EH (cell line): ENCODE measurements at places on chromosomes 2 and 18.
A peak's percentile ranks its signal among the peaks of the same experiment; 100 is the strongest.

DNA sequence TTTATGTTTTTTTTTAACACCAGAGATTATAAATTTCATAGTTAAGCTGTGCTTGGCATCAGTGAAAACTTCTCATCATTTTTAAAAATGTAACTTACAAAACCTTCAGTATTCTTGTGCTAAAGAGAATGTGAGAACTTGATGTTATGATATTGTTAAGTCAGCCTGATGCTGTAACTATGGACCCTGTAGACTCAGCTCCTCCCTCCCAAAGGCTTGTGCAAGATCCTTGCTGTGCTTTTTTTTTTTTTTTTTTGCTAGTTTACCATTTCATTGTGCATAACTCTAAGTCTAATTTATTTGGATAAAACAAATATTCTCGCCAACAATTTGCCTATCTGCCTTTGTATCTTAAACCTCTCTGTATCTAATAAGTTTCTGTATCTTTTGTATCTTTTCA, 12.9 kb upstream of the TFPI start:
- DNase-seq: peak; percentile 49

- no peak for DNase-seq
Measured at GRCh38 chr2:238434846-238435751, 8.4 kb downstream of the ASB1 start.

DNA sequence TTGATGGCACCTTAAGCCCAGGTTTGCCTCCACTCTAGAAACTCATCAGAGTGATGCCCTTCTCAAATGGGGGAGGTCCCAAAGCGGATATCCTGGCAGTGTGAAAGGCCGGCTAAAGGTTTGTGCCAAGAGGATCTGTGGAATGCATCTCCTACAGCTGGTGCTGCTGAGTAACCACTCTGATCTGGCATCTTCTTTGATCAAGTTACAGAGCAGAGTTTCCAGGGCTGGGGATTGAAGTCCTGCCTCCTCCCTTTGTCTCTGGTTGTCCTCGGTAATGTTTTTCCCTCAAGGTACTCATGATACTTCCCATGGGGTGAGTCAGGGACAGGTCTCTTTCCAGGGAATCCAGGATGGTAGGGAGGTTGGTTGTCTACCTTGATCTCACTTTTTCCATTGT, 24.6 kb downstream of the PRKRA start:
- no peak for DNase-seq

- DNase-seq: peak; percentile 91
Measured at GRCh38 chr2:145108361-145108778, 588.5 kb upstream of the ZEB2 start.

DNA sequence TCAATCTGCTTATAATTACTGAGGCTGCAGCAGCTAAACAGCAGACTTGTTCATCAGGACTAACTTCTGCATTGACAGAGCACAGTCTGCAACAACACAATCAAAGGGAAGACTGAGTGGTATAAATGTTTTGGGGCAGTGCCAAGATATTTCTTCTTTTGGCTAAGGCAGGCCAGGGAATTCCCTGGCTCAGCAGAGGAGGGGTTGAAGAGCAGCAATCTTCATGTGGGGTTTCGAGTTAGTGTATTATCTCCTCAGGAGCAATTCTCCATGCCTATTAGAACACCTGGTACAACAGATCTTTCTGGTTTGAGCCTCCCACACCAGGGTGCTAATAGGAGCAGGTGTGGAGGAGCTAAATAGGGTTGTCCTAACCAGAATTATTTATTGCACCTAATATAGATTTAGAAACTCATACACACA, 103.0 kb upstream of the STK17B start:
- peak; percentile 68 for DNase-seq

DNA sequence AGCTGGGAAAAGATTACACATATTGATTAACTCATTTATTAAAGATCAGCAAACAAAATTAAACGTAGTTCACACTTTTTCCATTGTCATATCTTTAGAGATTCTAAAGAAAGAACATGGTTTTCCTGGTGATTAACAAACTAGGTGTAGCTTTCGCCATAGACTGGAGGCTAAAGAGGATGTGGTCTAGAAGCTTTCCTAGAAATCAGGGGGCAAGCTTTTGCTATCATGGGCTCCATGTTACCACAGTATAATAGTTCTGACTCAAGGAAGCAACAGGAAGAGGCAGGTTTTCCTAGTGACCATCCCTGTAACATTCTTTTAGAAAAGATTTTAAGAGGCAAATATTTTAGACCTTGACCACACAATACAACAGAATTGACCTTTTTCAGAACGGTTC, 232.7 kb downstream of the METTL4 start:
- no peak for DNase-seq

DNA sequence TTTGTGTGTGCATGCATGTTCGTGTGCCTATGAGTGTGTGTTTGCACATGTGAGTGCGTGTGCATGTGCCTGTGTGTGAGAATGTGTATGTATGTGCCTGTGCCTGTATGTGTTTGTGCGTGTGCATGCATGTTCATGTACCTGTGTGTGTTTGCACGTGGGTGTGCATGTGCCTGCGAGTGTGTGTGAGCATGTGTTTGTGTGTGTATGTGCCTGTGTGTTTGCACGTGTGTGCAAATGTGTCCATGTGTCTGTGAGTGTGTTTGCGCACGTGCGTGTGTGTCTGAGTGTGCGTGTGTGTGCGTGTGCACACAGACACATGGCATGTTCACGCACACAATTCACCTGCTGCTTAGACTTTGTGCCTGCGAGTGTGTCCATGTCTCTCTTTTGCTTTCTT, 853.5 kb upstream of the SALL3 start:
- no peak for DNase-seq

- DNase-seq: no peak
Measured at GRCh38 chr2:11898576-11898975, 152.1 kb downstream of the LPIN1 start.

DNA sequence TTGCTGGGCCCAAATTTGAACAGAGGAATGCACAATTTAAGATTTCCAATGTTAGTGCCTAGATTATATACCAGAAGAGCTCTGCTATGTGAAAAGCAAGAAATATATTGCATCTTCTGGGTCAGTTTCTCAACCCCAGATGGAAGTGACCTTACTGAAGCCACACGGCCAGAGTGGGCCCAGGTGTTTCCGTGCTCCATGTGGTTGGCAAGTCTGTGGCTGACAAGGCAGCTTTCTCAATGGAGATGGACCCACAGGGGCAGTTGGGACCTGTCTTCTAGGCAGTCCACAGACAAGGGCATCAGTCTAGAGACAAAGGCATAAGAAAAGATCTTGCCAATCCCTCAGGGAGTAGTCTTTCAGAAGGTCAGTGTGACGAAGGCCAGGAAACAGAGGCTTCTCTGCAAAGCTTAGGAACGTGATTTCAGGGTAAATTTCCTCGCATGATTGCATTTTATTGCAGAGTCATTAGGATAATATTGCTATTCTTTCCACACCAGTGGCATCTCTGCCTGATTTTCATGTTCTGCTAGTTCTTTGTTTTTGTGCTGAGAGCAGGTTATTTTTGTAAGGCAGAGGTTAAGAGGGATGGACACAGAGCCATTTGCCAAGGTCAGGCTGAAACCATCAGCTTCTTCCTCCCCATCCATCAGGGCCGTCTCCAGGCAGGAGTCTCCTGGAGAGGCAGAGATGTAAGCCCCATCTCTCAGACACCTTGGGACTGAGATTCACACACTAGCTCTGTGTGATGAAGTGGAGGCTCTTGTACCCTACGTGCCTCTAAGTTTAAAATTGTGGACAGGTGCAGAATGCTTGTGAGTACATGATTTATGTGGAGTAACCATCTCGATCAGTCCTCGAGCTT, 202.1 kb downstream of the ANKRD30B start:
- no peak for DNase-seq

DNA sequence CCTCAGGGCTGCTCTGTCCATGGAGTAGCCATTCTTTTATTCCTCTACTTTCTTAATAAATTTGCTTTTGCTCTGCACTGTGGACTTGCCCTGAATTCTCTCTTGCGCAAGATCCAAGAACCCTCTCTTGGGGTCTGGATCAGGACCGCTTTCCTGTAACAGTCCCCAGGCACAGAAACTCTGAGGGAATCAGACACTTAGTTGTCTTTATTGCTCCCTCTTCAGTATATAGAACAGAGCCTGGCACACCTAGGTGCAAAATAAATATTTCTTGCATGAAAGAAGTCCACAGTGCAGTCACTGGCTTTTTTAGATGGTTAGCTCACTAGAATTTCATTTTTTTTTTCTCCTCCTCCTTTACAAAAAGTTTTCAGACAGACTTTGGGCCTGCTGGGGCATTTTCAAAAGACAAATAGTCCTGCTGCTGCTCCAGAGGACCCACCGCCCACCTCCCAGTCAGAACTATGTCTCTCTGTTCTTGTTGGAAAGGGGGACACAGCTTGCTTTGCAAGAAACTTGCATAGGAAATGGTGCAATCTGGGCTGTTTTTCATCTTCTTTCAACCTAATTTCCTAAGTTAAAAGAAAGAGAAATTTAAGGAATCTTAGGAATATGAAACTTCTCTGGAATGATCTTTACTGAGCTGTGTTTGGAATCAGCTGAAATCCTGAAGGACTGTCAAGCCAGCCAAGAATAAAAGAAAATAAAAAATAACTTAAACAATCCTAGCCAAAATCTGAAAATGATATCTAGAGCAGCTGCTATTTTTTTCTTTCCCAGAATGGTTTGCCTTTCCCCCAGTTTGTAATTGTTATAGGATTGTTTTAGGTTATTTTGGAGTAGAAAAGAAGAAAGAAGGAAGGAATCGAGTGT, 31.7 kb upstream of the MAP4K3 start:
- peak; percentile 68 for DNase-seq

DNA sequence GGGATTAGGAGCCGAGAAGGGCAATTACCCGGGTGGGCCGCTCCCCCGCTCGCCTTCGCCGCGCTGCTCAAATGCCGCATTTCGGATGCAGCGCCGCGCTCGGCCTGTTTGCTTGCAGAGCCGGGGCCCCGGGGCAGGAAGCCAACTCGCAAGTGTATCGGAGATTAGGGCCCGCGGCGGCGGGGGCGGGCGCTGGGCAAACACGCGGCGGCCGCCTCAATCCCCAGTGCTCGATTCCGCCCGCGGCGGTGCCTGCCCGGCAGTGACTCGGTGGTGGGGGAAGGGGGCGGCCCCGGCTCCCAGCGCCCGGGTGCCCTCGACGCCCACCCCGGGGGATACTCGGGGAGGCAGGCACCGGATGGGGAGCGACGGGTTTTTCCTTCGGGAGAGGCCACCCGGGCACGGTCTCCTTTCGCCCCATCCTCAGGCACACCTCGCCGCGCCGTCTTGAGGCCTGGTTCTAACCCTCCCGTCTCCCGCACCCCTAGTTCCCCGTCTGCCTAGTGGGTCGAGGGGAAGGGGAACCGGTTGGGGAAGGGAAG, 26.6 kb upstream of the NOTO start:
- DNase-seq: peak; percentile 73

GRCh38 chr2:203861197-203861596, 6.4 kb upstream of the CTLA4 start:
- DNase-seq: no peak

DNA sequence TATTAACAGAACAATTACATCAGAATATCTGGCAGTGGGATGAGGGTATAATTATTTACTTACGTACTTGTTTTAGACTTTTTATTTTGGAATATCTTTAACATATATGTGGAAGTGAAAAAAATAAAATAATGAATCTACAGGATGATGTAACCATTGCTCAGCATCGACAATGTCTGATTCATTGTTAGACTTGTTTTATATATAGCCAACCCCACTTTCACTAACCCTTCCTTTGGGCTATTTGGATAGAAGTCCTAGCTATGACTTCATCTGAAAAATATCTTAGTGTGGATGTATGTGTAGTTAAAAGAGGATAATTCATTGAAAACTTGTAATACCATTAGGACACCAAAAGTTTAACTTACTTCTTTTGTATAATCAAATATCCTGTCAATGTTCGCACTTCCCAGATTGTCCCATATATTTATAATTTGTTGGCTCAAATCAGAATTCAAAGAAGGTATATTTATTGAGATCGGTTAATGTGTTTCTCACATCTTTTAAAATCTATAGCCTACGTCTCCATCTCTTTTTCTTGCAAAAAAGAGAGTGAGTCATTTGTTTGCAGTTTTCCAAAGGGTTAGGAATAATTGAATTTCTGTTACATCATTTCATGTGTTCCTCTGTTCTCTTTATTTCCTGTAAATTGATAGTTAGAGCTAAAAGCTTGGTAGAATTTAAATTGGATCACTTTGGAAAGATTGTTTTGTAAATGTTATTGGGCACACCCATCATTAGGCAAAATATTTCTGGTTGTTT, 506.1 kb upstream of the FAM98A start:
- DNase-seq: peak; percentile 89

GRCh38 chr2:73386342-73386868, 769 bp downstream of the ALMS1 start:
- no peak for DNase-seq

GRCh38 chr2:227406177-227407031, 18.7 kb upstream of the SCYGR1 start:
- DNase-seq: peak; percentile 97

DNA sequence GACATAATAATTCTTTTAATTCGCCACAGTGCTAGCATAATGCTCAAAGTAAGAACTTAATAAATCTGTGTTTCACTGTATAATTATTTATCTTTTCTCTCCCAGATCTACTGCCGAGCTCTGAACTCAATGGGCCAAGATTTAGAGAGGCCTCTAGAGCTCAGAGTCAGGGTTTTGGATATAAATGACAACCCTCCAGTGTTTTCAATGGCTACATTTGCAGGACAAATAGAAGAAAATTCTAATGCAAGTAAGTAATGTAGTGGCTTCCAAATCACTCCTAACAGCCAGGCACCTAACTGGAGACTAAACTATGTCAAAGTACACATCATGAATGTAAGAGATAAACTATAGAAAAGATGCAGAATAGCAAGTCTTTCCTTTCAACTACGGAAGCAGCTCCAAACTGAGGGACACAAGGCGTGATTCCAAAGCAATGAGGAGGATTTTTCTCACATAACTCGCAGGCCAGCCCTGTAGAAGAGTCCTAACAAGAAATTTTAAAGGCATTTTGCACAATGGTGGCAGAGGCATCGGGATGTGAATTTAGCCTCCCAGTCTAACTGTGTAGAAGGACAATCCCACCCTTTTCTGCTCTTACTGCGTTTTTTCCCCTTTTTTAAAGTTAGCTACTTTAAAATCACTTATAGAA, 12.0 kb downstream of the DSG1 start:
- DNase-seq: no peak

GRCh38 chr18:62938006-62938405, 222.7 kb downstream of the PHLPP1 start:
- DNase-seq: peak; percentile 77

- DNase-seq: peak; percentile 38
Measured at GRCh38 chr2:105377871-105378270, 21.0 kb downstream of the FHL2 start.

GRCh38 chr2:71893646-71894045, 254.0 kb downstream of the CYP26B1 start:
- no peak for DNase-seq

- no peak for DNase-seq
Measured at GRCh38 chr2:38251940-38252339, 125.1 kb downstream of the ATL2 start.

DNA sequence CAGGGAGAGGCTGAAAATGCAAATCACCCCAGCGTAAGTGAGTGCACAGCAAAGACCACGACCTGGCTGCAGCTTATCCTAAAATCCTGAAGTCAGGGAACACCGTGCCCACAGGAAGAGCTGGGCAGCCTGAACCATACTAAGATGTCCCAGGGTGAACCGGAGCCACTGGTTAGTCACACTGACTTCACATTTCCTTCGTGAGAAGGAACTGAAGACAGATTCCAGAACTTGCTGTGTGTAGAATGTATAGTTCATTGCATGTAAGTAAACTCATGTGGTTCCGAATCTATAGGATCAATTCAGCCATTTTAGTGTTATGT, 84.6 kb upstream of the NDUFV2 start:
- peak; percentile 88 for DNase-seq
